ENCODE measurements at places on chromosomes 2 and 18.

DNA sequence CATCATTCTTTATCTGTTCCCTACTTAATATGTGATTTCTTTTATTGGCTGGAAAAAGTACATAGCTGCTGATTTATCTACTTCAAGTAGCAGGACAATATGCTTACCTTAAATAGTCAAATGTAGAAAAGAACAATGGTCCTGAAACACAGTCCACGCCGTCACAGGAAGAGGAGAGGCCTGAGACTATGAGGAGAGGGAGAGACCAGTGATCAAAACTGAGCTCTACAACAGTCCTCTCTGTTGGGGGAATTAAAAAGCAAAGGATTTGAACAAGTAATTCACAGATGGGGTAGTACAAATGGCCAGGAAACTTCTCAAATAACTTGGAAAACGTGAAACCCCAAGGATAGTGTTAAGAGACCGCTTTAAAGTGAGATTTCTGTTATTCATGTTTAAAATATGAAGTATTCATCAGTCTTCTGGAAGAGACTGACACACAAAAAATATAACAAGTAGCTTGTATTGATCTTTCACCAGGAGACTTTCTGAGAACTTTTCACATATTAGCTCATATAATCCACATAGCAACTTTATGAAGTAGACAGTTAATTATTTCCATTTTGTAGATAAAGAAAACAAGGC is 20.2 kb downstream of the SCYGR8 start:
- DNase-seq = no peak

- DNase-seq = no peak
Observed at GRCh38 chr2:208136716-208137094, 7.1 kb upstream of the CRYGC start.

DNA sequence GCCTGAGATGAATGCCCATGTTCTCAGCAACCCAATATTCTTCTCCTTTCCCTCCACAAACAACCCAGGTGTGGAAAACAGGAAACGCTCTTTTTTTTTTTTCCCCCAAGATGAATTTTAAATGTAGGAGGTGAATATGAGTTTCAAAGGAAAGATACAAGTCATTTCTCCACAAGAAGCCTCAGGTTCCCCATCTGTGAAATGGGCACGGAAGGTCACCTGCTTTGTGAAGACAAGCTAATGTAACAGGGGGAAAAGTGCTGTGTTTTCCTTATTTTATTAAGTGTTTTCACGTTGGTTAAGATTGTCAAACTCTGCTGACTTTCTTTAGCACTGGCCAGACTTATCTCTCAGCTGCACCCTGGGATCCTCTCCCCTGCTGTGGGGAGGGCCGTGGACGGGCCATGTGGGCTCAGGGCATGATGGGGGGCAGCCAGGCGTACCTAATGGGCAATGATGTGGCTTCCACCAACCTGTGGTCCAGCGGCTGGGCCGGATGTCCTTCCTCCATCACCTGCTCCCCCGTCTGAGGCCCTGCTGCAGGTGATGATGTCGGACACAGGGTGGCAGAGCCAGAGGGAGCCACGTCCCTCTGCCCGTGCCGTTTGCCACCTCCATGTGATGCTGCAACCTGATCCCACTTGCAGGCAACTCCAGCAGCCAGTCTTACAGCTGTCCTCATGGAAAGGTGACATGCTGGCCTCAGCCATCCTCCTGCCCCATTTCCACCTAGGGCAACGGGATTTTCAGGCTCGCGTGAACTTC is 130.0 kb upstream of the PXDN start:
- DNase-seq = no peak

DNA sequence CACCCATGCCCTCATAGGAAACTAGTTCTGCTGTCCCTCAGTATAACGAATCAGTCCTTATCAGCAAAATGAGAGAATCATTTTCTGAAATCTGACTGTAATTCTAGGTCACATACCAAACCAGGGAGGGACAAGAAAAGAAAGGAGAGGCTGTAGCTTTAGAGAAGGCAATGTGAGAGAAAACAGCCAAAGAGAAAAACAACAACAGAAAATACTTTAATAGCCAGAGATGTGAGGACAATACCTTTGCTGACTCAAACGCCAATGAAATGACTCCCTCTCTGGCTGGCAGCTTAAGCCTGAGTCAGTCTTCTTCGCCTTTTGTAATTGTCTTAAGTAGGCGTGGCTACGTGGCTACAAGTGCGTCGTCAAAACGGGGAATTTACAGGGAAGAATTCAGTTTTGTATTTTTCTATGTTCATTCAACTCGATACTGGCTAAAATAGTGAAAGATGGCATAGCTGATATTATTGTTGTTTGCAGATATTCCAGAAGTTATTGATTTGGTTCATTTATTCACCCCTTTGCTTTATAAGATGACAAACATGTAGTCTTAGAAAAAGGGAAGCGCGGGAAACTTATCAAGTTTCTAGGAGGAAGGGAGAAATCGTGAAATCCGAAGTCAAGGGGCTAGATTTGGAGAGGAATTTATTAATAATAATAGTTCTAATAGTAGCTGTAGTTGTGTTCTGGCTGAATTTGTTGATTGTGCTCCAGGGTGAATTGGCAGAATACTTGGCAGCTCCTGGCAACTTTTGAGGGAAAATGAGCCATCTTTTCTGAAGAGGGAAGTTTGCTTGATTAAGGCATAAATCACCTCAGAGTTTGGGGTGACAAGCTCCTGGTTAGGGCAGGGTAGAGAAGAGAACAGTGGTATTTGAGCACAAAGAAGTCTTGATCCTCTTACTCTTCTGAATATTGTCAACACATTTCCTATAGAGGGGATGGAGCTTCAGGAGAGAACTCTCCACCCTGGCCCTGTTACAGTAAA is at the start of gene IL1A:
TSS of gene IL1A (minus strand) at position 295 of the 991 bp plus-strand sequence. CDS start 723 bp downstream, outside the sequence.
- no peak for DNase-seq

DNA sequence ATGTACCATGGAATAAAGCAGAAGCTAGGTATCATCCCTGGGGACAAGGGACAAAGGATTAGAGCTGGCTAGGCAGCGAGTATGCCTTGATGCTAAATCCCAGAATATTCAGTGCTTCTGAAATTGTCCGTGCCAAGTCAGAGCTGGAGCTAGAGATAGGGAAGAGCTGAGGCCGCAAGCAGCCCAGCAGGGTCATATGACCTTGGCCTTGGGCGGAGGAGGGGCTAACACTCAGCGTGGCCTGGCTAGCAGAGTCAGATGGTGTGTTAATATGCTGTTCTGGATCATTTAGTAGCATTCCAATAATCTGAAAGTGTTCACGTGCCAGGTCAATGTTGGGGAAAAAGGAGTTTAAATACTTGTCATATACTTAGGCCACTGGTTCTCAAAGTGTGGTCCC is 374.8 kb downstream of the CLIP4 start:
- no peak for DNase-seq

GRCh38 chr18:56825321-56825720 is 174.2 kb downstream of the WDR7 start:
- DNase-seq = no peak

DNA sequence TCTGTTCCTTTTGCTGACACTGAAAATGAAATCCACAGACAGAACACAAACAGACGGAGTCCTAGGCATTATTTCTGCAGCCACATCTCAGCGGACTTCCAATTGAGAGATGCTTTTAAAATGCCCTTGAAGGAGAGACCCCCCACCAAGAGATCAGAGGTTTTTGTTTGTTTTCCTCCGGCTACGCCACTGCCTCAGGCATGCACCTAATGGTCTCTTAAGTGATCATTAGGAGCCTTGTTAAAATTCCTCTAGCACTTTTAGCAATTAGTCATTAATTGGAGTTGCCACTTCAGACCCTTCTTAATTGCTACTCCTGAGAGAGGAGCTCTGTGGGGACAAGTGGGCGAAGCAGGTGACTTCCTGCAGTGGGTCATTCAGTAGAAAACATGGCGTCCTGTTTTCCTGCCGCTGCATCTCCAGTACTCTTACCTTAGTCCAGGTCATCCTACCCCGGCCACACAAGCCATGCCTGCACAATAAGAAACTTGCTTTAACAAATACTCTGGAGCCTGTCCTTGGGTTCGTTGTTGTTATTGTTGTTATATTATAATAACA is 257.7 kb upstream of the CHAC2 start:
- no peak for DNase-seq

GRCh38 chr18:58113337-58113736 is 69.3 kb downstream of the NEDD4L start:
- no peak for DNase-seq

- peak; percentile 3 for DNase-seq
Observed at GRCh38 chr2:28414583-28414982, 21.9 kb downstream of the FOSL2 start.

GRCh38 chr2:215002500-215002899 is 135.9 kb downstream of the ABCA12 start:
- DNase-seq = no peak

- DNase-seq = no peak
Observed at GRCh38 chr2:27495840-27496356, 741 bp upstream of the GCKR start.

DNA sequence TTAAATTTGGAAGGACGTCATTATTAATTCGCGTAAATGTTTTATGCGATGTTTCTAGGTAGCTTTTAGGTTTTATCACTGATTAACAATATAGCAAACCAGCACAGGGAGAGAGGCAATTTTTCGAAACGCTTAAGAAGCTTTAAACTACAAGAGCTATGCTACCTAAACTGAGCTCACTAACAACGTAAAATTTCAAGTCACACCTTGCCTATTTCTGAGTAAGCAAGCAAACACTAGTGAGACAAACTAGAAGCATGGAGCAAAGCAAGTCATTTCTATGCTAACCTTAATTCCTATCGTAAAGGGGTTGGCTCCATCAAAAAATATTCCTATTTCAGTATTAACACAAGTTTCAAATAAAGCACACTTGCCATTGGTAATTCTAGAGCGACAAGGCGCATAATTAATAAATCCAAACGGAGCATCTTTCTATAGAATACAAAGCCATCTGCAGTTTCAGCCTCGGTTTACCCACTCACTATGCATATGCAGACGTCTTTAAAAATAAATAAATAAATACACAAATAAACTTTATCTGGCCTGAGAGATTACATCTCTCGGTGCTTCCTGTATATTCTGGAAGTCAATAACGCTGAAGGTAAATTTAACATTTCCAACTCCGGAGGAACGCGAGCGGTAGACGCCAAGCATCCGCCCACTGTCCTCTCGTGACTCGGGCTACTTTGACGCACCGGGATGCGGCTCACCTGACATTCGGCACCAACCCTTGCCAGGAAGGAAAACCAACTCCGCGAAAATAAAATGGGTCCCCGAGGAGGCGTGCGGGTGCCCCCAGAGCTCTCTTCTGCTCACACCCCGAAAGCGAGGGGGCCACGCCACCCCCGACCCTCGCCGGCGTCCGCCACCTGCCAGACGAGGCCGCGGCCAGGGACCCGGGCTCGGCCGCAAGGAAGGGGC is 947 bp downstream of the ITSN2 start:
- DNase-seq = peak; percentile 64

DNA sequence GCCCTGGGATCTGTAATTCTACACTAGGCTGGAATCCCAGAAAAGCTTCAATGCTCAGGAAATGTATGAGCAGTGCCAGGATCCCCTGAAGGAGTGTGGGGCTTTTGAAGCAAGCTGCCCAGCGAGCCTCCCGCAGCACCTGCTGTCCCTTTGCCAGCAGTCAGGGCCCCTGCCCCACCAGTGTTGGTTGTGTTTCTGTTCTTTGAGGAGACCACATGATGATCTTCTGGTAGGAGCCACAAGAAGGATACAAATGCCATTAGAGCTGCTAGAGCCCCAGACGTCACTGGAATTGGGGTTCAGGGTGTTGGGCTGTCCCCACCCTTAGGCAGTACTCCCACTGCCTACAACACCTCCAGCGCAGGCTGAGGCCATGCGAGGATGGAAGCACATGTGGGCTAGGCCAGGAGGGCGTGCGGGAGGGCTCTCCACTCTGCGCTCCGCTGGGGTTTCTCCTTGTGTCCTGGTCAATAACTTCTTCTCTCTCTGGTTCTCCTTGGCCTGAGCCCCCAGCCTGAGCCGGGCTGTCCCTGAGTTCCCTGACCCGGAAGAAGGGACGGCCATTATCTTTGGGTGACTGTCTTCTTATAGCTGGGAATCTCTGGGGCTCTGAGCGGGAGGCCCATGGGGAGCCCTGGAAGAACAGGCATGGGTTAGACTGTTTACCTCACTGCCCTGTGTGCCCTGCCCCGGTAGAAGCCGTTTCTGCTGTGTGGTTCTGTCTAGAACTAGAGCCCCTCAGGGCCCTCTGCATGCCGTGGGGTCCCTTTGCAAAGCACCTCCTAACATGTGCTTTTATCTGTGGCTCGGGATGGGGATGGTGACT is 73.9 kb downstream of the LRRFIP1 start:
- no peak for DNase-seq

DNA sequence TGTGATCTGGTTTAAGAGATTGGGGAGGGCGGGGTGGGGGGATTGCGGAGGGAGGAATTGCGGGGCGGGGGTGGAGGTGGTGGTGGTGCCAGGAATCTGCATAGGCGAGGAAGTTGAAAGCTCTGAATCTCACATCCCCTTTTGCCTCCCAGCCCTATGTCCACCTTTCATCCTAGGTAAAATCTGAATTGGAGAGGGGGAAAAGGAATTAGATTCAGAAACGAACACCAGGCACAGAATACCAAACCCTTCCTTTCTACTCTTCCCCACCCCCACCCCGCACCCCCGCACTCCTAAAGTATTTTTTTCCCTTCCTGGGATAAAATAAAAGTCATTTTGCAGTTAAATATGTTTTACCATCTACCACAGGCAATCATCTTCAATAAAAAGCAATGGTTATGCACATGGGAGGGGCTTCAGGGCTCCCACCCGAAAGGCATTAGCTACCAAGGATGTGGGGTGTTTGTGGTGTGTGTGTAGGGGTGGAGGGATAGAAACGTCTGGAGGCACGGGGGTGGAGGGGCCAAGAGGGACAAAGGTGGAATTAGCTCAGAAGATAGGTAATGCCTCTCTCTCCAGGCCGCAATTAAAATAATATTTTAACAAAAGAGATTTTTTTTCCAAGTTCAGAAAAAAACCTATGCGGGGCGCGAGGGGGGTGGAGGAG is 1.8 kb downstream of the IGFBP5 start:
- no peak for DNase-seq

GRCh38 chr2:30807249-30807648 is at the start of gene CAPN13:
Gene CAPN13, minus strand, starts transcription at chr2:30807446. Its CDS starts 20,121 bp downstream, at chr2:30787325.
- no peak for DNase-seq

GRCh38 chr2:164363646-164364045 is 257.6 kb downstream of the GRB14 start:
- DNase-seq = no peak

DNA sequence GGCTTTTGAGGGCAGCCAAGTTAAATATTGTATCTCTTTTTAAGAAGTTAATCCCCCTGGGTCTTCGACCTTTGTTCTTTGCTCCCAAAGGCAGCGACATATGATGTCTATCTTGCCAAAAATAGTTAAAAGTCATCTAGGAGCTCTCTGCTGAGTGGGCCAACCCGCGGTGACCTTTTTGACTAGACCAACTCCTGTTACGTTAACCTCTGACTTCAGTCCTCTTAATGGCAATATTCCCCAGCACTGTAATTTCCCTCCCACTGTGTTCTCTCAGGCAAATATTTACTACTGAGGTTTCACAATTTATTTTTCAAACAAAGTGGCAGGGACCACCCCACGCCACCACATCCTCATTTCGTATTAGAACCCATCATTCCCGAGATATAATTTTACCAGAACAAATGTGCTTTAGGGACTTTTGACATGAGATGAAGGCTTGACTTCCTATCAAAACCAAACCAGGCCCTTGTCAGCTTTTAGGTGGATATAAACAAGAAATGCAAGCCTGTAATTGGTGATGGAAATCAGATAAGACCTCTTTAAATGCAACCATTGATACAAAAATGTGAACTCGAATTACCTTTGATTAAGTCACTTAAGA is 764.7 kb downstream of the SATB2 start:
- DNase-seq = no peak

All from CD4-positive, alpha-beta T cell treated with Interleukin-10 for 1 hour (primary cell).